ENCODE measurements at places on chromosomes 16 and 17.

DNA sequence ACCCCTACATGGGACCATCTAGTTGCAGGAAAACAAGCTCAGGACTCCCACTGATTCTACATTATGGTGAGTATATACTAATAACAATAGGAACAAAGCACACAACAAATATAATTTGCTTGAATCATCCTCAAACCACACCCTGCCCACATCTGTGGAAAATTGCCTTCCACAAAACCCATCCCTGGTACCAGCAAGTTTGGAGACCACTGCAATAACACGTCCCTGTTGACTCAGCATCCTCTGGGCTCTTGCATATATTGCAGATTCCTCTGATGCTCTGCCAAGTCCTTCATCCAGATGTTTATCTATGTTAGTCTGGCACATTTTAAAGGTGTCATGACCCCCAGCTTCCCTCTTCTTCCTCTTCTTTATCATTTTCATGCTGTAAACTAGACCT, 138.4 kb downstream of the PCTP start:
- DNase-seq, result no peak

DNA sequence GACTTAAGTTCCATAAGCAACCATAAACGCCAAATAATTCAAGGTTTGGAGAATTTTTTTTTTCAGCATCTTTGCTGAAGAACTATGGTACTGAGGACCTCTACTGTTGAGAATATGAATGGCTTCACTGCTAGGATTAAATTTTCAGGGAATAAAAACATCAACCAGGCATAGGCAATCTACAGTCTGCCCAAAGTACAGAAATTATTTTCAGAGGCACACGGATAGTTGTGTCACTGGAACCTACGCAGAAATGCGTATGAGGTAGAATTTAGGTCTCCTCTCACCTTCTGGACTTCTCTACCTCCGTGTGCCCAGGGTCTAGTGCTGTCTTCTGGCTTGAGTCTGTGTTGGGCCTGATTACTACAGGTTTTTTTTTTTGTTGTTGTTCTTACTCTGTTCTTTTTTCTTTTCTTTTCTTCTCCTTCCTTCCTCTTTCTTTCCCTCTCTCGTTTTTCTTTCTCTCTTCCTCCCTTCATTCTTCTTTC, 39.7 kb downstream of the NACA2 start:
- DNase-seq, result no peak

DNA sequence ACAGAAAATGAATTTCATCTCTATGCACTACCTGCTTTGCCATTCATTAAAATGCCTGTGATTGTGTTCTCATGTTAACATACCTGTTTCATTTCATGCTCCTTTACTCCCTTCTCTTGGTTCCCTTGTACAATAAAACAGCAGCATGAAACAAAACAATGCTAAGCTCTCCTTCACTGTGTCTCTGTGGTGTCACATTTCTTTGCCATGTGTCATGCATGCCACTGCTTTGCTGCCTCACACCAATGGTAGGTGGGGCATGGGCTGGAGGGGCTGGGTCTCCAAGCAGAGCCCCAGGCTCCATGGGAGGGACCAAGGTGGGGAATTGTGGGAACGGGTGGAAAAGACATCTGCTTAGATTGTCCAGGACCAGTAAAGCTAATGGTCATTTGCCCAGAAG, 83.6 kb downstream of the RGS9 start:
- DNase-seq, result no peak

DNA sequence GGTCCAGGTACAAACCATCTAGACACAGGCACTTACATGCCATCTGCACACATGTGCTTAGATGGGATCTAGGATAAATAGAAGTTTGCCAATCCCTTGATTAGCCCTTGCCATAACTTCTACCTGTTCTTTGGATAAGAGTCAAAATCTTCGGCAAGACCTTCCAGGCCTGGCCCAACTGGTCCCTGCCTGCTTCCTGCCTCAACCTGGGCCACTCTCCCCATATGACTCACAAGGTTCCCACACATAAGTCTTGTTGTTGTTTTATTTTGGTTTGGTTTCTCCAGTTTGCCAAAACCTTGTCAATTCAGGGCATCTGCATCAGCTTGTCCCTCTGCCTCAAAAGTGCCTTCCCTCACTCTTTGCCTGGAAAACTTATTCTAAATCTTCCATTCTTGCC, 95.3 kb upstream of the XYLT1 start:
- no peak for DNase-seq

DNA sequence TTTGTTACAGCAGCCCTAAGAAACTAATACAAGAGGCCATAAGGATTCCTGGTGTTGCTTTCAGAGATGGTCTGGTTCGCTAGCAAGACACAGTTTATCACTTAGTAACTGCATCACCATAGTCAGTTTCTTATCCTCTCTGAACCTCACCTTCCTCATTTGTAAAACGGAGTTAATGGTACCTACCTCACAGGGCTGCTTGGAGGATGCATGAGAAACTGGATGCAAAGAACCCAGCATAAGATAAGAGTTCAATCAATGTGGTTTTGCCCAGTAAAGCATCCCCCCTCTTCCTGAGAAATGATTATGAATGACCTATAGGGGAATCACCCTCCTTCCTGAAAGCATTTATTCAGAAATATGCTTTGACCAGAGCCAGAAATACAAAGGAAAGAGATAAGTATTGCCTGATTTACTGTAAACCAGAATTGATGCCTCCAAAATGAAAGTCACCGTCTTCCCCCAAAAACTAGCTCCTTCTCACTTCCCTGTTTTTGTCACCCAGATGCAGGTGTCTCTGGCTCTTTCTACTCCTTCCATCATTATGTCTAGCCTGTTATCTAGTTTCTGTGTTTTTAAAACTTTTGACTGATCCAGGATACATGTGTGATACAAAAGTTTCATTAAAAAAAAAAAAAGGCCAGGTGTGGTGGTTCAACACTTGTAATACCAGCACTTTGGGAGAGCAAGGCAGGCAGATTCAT, 2.8 kb upstream of the TEFM start:
- no peak for DNase-seq
